ENCODE measurements at places on chromosomes 7 and 10. TPM values are rescaled to one million over a fixed set of nuclear protein-coding genes. Genes with fewer than 3 reads are reported as not detected.

DNA sequence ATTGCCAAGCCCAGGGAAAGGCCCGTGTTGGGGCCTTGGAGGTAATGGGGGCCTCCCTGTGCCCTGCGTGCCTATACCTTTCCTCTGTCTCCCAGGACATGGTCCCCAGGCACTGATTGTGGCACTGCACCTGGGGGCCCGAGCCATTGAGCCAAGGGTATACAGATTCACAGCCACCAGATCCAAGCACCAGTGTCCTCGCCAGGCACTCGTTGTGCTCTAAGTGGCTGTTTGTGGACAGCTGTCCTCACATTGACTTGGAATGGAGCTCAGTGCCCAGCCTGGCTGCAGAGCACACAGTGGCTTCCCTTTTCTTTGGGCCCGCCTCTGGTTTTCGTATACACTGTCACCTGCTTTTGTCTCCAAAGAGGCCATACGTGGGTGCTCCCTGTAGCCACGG, 72.0 kb upstream of the BTBD16 start:
- DNase-seq = no peak

- DNase-seq = no peak
Observed at GRCh38 chr10:82267960-82268359, 393.0 kb downstream of the NRG3 start.

ATRNL1 gene
- not detected for polyA plus RNA-seq

- DNase-seq = no peak
Observed at GRCh38 chr7:5627745-5628547, 153.5 kb downstream of the RNF216 start.

DNA sequence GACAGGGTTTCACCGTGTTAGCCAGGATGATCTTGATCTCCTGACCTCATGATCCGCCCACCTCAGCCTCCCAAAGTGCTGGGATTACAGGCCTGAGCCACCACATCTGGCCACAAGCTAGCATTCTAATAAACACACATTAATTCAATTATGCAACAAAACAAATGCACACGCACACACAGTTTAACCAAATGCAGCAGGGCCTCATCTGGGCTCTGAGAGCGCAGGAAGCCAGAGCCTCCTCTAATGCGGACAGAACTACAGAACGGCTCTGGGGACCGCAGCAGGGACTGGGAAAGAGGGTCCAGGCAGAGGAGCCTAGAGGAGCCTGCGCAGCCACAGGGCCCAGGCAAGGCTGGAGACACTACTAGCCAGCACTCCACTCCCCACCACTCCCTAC, 3.8 kb downstream of the MAD1L1 start:
- no peak for DNase-seq

DNA sequence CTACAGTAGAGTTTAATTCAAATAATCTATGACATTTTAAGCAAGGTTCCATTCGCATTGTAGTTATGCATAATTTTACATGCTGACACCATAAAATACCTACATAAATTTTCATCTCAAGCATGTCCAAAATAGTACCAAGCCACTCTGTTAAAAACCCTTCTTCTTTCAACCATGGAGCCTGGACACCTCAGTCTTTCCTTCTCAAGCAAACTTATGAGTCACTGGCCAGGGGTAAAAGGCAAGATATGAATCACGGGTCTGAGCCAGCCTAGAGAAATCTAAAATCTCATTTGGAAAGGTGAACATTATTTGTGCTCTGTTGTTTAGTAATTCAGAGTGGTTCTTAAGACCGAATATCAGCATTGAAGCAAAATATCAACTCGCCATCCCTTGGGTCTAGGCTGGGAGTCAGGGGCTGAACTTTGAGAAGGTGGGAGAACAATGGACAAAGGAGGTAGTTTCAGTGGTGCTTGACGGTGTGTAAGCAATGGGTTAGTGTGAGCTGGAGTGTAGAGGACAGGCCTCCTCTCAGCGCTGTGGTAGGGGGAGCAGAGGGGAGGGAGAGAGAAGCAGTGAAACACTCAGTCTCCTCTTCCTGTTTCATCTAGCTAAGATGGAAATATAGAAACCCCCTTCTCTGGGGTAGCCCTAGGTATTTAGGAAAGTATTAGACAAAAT, 19.1 kb upstream of the GPAM start:
- DNase-seq = no peak

All from naive thymus-derived CD8-positive, alpha-beta T cell (primary cell).